ENCODE measurements at places on chromosomes 6 and 20.

GRCh38 chr6:81465859-81466258 is 286.6 kb downstream of the TENT5A start:
- DNase-seq, result peak; percentile 31

DNA sequence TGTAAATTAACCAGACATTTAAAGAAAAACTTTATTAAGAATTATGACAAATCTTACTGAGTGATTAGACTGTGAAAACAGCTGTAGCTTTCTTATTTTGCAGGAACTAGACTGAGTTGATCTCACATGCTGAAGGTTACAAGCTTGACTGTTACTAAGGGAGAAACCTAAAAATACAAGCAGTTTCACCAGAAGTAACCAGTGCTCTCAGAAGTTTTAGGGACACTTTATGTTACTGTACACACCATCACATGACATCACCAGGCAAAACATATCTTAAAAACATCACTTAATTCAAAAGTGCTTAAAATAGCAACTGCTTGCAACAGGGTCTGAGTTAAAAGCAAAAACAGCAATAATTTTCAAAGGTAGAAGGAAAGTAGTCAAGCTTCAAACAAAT is 5.4 kb downstream of the FBXO30 start:
- DNase-seq, result no peak

DNA sequence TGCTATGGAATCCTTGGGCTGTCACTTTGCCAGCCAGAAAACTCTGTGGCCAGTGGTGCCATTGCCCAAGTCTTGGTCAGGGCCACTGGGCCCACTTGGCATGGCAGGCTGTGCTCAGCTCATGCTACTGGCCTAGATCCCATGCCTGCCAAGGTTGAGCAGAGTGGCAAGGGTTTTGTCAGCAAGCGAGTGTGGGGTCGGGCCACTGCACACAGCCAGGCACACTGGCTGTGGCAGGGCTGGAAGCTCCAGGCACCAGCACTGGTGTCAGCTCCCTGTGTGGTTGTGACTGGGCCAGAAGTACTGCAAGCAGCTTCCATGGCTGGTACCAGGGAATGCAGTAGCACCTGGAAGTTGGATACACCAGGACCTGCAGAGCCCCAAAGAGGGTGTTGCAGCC is 846.8 kb downstream of the EYS start:
- DNase-seq, result no peak

DNA sequence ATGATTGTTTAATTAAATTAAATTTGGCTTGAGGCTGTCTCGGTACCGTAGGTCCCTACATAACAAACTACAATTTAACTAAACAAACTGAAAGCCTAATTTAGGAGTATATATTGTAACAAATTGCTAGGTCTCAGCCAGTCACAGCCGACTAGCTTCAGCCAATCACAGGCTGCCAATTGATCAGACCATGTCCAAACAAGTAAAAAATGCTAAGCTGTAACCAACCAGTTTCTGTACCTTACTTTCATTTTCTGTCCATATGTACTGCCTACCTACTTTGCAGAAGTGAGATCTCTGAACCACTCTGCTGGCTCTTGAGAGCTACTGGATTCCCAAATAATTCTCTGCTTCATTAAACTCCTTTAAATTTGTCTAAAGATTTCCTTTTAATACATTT is 648.0 kb upstream of the GJE1 start:
- peak; percentile 90 for DNase-seq

- DNase-seq, result no peak
Measured at GRCh38 chr6:162377735-162378134, 349.8 kb downstream of the PRKN start.

- DNase-seq, result no peak
Measured at GRCh38 chr6:104019075-104019753, 840.5 kb downstream of the HACE1 start.

DNA sequence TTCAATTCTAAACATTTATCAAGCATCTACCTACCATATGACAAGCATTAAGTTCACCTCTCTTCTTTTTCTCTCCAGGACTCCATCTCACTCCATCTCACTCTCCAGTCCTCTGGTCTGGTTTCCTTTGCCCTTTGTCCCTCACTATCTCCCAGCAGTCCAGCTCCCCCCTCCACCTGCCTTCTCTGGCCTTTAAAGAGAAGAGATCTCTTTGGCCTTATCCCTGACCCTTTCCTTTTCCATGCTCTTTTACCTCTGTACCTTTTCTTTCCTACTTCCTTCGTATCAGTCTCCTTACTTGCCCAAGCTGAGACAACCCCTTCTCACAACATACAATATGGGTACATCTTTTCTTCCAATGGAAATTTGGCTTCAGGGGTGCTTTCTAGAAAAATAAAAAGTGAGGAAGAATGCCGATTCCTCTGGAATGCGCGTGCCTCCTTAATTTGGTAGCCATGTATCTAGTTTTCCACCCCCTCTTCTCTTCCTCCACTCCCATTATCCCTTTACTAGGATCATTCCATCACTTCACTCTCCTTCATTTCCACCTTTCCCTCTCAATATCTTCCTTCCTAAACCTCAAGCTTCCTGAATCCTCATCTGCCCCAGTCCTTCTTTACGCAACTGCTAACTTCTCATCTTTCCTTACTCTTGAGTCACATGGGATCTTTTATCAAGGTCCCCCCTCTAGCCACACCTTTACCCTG is 745 bp upstream of the AGPAT1 start:
- DNase-seq, result no peak

DNA sequence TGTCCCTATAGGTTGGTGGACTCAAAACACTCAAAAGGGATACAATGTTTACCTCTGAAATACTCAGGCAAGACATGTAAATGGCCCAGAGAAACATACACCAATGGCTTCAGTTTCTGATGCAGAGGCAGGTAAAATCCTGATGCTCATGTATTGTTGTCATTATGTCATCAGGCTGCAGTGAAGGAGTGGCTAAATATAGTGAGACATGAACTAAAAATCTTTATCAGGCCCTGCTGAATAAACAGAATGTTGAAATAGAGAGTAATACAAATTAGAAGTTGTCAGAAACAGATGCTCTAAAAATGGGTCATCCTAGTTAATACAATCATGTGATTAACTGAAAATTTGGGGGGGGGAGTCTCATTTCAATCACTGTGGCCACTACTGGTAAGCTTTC is 20.4 kb downstream of the PTPRK start:
- DNase-seq, result no peak

- no peak for DNase-seq
Measured at GRCh38 chr6:106591111-106591825, 38.0 kb downstream of the RTN4IP1 start.

DNA sequence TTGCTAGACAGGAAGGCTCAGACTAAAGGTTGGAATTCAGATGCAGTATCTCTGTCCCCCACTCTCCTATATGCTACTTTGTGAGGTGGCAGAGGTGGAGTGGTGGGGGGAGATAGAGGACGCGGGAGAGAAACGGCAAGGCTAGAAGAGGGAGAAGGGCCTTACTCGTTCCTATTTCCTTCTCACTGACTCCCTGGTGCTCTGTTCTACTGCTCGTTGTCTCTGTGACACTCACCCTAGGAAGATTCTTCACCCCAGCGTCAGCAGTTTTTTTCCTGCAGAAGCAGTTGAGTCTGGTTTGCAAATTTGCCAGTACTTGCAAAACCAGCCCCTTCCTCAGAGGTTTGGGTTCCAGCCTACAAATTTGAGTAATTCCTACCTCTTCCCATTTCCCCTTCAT is 801.1 kb upstream of the SLC35B3 start:
- DNase-seq, result no peak

DNA sequence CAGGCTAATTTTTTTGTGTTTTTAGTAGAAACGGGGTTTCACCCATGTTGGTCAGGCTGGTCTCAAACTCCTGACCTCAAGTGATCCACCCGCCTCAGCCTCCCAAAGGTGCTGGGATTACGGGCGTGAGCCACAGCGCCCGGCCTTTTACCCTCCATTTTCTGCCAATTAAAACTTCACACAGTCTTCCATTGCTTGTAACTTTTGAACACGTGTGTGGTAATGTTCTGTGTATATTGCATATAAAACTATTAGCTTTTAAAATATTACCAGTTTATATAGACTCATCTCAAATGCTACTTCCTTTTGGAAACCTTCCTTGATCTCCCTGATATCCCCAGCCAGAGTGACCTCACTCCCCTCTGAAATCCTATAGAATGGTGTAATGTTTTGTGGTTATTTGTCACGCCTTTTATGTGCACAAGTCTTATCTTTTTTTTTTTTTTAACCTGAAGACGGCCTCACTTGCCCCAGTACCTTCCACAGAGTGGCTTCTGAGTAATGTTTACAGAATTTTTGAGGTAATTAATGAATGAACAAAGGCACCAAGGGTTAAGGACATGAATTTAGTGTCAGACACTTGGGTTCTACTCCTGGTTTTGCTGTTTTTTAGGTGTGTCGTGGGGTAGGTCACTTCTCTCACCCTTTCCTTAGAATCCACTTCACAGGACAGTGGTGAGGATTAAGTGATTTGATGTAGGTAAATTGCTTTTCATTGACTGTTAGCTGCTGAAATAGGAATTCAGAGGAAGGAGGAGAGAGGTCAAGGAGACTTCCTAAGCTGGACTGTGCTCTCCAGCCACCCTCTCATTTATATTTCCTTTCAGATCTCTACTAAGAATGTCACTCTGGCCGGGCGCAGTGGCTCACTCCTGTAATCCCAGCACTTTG is 11.2 kb upstream of the MMP24 start:
- DNase-seq, result peak; percentile 58

GRCh38 chr6:156781861-156782631 is 4.9 kb downstream of the ARID1B start:
- DNase-seq, result no peak

DNA sequence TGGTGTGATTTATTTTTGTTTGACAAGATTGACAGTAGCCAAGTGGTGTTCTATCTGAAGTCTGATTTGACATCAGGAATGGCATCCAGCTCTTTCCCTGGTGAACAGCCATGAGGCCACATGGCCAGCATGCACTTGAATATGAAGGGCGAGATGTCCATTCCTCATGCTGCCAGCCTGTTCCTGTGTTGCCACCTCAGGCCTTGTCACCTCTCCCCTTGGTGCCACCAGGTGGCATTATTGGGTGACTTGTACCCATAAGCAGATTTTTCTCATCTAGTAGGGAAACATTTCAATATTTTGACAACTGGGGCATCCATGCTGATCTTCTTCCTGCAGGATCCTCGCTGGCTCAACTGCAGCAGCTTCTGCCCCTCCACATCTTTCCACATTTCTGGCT is 199.1 kb downstream of the ERMARD start:
- DNase-seq, result peak; percentile 75

- DNase-seq, result no peak
Measured at GRCh38 chr20:8089668-8090067, 42.4 kb upstream of the PLCB1 start.

DNA sequence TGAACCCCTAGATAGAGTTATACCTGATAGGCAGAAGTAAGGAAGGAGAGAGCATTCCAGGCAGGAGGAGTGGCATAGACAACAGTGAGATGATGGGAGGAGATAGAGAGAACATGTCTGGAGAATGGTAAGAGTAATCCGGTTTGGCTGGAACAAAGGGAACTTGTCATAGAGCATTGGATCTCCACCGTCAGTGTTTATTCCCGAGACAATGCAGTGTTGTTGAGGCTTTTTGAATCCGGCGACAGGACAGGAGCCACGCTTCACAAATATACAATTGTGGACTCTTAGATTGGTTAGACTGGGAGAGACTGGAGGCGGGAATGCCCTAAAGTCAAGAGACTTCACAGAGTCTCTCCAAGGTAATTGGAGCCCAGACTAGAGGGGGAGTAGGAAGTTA is 119.8 kb downstream of the ANKS1A start:
- DNase-seq, result no peak

DNA sequence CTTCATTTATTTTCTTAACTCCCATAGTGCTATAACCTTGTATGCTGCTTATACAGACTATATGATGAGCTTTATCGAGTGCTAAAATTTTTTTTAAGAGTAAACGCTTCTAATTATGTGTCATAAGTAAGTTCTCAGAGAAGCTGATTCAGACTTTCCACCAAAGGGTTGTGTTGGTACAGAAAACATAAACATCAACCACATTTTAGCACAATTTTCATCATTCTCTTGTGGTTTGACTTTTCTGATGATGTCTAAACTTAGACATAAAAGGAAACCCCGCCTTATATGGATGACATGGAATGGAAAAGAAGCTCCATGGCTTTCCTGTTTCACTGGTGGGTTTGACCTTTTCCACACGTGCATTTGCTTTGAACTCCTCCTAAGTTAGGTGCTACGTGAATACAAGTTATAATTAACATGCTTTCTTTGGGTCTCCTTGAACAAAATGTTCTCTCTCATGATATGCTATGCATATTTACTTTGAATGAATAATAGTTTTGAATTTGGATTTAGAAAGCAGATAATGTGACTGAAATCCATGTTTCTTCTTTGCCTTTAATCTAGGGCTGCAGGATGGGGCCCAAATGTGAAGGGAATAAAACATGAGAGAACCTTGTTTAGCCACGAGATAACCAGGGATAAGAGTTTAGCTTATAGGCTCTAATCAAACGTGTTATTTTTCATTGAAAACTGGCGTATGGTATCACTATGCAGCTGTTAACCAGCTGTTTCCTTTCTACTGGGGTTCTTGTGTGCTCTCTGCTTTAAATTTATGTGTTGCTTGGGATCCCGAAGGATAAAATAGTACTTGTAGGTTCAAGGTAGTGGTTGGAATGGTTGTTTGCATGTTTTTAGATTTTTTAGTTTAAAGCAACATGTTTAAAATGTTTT is 127.1 kb upstream of the AHI1 start:
- DNase-seq, result no peak

DNA sequence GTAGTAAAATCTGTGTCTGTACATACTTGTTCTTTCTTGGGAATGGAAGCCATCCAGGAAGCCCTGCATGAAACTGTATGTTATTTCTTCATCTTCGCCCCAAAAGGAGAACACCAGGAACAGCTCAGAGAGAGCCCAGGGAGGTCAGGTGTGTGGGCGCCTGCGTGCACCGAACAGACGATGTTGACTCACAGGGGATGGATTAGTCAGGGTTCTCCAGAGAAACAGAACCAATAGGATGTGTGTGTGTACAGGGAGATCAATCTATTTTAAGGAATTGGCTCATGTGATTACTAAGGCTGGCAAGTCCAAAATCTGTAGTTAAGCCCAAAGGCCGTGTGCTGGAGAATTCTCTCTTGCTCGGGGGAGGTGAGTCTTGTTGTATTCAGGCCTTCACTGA is 45.7 kb downstream of the RNASET2 start:
- DNase-seq, result no peak

- peak; percentile 60 for DNase-seq
Measured at GRCh38 chr6:48765352-48765961, 654.5 kb upstream of the PTCHD4 start.

GRCh38 chr20:37640600-37641561 is 52.9 kb upstream of the CTNNBL1 start:
- no peak for DNase-seq

- DNase-seq, result peak; percentile 76
Measured at GRCh38 chr6:16849280-16849987, 88.2 kb upstream of the ATXN1 start.

All from NB4 (cell line).